NCI-H1694 (cell line): ENCODE measurements at places on chromosomes 2 and 18.

DNA sequence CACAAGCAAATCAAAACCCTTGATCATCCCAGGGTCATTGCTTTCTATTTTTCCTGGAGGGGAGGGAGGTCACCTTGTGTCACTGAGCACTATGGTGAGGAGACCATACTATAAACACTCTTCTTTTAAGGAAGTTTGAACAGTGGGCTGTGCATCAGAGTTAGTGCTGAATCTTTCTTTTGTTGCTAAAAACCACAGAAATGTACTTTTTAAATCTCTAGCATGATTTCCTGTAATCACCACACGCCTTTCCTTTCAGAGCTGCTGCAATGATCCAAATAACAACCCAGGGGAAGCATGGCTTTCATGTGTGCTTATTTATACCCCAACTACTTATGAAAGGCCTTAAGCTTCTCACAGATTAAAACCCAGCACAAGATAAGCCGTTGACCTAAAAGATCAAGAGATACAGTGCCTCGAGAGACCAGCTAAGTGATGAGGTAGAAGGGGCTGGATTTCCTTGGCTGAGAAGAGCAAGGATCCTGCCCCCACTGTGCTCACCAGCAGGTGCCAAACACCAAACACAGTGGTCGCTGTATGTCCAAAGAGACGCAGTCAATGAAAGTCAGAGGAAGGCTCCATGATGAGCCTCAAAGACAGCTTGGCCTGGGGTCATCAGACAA lies 34.7 kb downstream of the TRABD2A start:
- DNase-seq = no peak

DNA sequence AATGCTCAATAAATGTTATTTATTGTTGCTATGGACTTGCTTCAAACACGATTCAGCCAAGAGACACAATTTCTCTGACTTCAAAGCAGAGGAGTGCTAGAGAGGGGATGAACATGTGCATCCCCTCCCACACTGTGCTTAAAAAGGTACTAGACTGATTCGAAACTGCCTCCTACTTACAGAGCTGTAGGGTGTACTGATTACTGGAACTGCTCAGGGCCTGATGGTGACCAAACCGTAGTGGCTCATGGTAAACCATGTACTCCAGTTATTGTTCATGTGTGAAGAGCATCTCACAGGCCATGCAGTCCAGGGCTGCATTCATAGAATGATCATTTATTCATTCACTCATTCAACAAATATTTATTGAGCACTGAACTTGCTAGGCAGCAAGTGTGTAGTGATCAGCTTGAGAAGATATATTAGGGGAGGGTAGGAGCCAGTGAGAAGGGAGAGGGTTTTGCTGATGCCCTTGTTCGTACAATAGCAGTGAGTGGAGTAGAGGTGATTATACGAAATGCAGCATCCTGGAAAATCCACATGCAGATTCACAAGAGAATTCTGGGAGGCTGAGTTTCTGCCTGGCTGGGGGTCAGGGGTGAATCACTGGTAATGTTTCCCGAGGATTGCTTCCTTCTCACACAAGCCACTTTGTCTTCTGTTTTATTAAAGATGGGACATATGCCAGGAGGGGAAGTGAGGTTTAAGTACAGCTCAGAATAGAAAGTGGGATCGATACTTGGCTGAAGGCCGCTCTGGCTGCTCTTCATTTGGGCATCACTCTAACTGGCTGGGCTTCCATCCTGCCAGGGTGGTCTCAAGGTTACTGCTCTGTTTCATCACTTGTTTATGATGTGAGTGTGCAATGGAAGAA lies 245.4 kb downstream of the RAD51AP2 start:
- no peak for DNase-seq

GRCh38 chr2:74856004-74856578 lies 22.2 kb downstream of the HK2 start:
- DNase-seq = no peak

- DNase-seq = no peak
Observed at GRCh38 chr2:134739879-134740301, 21.1 kb upstream of the TMEM163 start.

DNA sequence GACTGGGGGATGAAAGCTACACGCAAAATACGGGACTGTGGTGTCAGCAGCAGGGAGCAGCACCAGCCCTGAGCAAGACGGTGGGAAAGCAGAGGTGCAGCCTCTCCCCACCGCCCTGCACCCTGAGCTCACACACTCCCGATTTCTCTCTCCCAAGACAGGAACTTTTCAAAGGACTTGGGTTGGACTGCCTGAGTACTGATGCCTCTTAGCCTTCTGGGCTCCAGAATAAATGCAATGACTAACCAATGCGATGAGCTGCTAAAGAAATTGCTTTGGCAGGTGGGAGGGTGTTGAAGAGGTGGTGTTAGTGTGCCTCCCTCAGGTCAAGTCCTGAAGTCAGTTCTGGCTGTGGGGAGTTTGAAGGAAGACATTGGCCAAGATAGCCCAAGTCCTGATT lies 9.6 kb downstream of the TRIM54 start:
- no peak for DNase-seq

- DNase-seq = no peak
Observed at GRCh38 chr2:105102963-105103421, 65.1 kb downstream of the MRPS9 start.

DNA sequence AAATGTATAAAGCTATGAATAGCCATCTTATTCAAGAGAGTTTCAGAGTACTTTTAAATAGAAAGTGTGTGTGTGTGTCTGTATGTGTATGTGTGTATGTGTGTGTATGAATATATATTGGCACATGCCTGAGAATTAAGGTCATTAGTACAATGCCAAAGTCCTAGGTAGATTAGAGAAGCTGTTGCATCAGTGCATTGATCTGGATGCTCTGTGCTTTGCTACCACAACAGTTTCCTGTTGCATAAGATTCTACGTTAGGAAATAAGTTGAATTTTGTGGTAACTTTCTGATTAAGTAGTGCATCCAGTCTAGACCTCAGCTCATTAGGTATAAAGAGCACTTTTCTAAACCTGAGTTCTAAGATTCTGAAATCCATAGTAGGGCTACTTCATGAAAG lies 1102.8 kb upstream of the KLHL29 start:
- no peak for DNase-seq

DNA sequence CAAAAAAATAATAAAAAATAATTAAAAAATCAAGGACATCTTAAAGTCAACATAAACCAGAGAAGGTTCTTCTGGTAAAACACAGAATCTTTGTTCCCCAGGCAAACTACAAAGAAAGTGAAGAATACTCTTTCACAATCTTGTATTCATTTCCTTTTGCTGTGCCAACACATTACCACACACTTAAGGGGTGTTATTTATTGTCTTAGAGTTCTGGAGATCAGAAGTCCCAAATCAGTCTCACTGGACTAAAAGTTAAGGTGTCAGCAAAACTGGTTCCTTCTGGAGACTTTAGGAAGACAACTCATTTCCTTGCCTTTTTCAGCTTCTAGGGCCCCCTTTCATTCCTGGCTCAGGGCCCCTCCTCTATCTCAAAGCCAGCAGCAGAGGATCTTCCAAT lies 12.2 kb upstream of the CAB39 start:
- no peak for DNase-seq

GRCh38 chr2:100196786-100197494 lies 54.5 kb upstream of the AFF3 start:
- no peak for DNase-seq

DNA sequence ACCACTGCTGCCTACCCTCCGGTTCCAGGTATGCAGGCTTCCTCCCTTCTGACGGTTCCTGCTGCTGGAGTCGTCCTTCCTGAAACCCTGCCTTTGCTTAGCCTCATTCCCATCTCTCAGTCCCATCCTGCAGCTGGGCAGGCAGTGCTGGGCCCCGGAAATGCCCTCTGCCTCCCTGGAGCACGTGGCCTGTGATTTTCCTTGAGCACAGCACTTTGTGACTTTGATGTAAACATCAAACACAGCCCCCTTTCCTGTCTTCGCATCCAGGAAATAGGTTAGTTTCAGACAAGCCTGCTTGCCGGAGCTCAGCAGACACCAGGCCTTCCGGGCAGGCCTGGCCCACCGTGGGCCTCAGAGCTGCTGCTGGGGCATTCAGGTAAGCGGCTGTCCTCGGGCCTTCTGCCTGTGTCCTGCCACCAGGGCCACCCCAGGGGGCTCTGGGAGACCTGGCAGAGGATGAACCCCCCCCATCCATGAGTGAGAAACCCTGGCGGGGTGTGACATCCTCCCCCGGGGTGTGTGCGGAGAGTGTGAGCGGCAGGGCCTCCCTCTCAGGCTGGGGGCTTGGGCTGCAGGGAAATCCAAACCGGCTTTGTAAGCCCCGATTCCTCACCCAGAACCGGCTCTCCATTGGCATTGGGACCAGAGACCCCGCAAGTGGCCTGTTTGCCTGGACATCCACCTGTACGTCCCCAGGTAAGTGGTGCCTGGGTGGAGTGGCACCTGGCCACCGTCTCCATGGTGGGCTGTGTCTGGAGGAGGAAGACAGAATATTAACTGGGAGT lies at the start of gene ZAP70:
Gene ZAP70, plus strand, starts transcription at position 281 of the 788 bp plus-strand sequence. CDS start 10,461 bp downstream, outside the sequence.
- no peak for DNase-seq

DNA sequence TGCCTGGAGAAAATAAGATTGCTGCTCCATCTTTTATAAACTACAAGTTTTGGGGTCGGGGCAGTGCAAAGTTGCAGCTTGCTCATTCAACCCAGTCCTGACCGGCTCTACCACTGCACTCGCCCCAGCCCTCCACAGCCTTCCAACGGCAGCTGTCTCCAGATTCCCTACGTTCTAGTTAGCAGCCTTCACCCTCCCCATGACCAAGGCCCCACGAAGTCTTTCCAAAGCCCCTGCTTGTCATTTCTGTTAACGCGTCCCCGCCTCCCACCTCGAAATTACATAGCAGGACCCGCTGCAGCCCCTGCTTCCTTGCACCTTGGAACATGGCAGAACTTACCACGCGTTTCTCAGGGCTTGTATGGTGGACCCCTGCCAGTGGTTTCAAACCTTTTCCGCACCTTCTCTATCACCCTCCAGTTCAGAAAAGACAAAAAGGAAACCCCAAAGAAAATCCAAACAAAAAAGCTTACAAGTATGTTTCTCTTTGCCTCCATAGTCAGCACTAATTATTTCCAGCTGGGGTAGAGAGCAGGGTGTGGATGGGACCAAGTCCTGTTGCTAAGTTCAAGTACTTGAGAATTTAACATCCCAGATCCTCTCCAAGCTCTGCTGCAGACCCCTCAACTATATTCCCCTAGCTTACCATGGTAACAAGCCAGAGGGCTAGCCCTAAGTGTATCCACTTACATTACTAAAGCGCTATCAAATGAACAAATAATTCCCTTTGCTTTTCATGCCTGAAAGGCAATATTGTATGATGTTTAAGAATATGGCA lies 161.5 kb downstream of the TGIF1 start:
- DNase-seq = no peak

GRCh38 chr18:28095631-28096030 lies 81.3 kb downstream of the CDH2 start:
- DNase-seq = no peak

- no peak for DNase-seq
Observed at GRCh38 chr2:145644820-145645302, 1124.9 kb upstream of the ZEB2 start.

GRCh38 chr2:209671020-209671680 lies 100.5 kb upstream of the UNC80 start:
- no peak for DNase-seq

- no peak for DNase-seq
Observed at GRCh38 chr2:101255501-101255900, 2.8 kb downstream of the CNOT11 start.

DNA sequence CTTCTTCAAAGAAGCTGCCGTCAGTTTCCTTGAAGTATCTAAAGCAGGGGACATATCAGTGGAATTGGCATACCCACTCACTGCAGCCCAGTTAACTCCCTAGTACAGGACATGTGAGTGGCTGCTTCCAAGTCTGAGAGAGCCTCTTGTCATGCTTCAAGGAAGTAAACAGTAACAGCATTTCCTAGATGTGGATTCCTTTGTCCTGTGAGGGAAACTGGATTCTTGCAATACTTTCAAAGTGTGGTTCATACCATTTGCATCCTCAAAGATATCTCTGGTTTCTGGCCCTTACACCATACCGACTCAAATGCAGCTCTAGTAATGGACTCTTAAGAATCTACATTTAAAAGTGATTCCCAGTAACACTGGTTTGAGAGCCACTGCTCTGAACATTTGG lies 87.2 kb downstream of the ESCO1 start:
- no peak for DNase-seq

DNA sequence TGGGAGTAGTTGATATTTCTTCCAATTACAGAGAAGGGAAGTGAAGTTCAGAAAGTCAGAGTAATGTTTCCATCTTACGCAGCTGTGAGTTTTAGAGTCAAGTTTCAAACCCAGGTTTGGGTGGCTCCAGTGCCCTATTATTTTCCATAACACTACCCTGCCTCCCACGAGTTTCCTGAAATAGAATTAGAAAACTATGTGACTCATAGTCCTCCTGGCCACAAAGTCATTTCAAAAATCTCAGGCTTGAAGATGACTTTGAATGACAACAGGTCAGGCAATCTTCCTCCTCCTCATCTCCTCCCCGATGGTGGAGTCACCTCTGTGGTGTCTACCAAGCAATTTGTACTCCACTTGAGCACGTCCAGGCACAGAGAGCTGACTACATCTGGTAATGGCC lies 212.3 kb upstream of the TRIB2 start:
- no peak for DNase-seq

- DNase-seq = no peak
Observed at GRCh38 chr2:152606081-152606480, 111.2 kb downstream of the PRPF40A start.

- no peak for DNase-seq
Observed at GRCh38 chr2:73614105-73614504, 28.1 kb downstream of the NAT8 start.

DNA sequence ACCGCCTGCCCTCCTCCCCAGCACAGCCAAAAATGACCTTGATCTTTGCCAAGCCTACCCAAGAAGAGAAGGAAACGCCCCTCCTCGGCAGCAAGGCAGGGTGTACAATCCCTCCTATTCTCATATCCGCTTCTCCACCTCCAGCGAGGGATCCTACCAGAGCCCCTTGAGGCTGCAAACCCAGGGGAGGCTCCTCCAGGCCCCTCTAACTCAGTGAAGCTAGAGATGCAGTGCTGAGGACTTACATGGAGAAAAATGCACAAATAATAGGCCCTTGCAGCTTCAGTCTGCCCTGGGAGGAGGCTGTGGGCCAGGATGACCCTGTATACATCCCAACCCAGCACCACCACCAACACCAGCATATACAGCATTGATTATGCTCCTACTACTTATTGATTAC lies 46.9 kb upstream of the POMC start:
- no peak for DNase-seq
